NK-92 treated with Interleukin-12 subunit alpha and Interleukin-12 subunit beta, amount 100 ng/mL, for 24 hours (cell line): ENCODE measurements at places on chromosomes 3 and 15.

DNA sequence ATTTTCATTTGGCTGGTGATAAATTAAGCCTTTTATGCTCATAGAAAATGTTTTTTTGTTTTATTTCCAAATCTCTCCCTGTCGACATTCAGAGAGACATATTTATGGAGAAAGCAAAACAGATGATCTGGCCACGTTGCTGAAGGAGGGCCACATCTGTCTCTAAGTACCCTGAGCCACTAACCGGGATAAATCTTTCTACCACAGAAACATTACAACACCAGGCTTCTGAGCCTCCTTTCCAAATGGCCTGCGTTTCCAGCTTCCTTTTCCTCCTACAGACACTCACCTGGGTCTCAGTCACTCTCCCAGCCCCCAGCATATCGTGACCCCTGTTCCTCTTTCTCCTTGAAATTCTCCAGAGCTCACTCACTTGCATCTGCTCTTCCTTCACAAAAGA lies 161.0 kb downstream of the ARRDC4 start:
- DNase-seq: no peak

DNA sequence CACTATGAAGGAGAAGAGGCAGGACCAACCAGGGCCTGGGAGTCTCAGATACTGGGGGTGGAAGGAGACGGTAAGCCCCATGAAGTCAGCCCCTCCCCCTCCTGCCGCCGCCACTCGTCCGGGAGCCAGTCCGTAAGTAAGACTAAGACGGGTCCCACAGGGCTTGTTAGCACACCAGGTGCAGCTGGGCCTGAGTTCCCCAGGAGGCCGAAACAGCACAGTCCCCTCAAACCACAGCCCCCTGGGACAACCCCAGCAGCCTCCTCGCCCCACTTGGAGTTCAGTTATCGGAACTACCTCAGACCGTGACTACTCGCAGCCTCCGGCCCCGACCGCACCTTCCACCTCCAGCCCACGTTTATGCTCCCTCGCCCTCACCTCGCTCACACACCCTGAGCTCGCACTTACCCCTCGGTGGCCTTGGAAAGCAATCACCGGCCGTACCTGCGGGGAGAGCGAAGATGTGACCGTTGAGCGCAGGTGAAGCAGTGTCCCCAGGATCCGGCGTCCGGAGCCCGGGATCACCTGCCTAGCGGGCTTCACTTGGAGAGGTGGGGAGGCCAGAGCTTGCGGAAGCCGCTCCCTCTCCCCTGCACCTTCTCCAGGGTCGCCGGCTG lies 557 bp downstream of the ELL3 start:
- DNase-seq: no peak

GRCh38 chr3:184203526-184203925 lies 17.5 kb downstream of the ABCF3 start:
- no peak for DNase-seq

DNA sequence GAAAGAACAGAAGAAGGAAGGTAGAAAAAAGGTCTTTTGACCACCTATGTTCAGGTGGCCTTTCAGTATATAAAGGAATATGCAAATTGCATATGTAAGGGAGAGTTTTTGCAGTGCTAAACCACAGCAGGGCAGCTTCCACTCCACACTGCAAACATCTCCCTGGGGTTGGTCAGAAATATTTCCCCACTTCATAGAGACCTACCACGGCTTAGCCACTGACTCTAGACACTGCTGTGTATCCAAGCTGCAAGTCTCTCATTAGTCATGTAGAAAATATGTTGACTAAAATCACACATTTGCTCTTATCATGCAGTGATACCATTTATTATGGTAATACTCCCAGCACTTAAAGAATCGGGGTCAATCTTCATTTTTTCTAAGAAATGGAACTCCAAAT lies 214.9 kb upstream of the NR2F2 start:
- no peak for DNase-seq

DNA sequence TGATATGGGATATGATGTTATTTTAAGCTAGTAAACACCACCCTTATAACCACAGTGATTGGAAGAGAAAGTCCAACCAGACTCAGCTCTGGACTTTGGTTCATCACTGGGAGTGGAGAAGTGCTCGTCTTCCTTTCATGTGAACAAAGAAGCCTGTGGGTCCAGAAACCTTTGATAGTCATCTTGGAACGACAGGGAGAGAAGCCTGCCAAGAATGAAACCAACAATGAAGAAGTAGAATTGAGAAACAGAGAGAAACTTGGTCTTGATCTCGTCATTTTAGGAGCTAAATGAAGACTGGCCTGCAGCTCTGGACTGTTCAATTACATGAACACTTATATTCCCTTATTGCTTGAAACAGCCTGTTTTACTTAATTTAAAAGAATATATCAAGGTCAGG lies 13.1 kb upstream of the SLC35G2 start:
- DNase-seq: no peak

DNA sequence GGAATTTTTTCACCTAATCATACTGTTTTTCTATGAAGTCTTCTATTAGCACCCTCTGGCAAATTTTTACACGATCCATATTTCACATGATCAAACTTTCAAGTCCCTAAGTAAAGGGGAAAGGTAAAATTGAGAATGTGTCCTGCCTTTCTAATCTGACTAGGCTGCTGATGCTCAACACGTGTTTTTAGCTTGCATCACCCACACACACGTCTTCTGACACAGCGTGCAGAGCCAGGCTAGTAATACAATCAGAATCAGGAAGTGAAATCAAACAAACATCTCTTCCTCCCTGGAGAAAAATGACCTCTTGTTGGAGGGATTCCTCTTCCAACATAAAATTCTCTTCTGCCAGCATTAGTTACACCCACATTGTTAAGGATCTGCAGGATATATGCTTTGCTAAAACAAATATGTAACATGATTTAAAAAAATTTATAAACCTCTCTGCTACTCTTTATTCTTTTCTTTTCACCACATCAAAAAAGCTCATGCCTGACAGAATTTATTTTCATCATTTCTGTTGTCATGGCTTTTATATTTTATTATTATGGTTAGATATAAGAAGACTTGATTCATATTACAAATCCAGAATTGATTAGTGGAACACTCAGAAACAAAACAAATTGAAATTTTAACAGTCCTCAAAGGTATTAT lies 122.4 kb downstream of the RAP2B start:
- no peak for DNase-seq

GRCh38 chr3:15272426-15273196 lies 59.8 kb downstream of the SH3BP5 start:
- peak; percentile 16 for DNase-seq

GRCh38 chr3:171470714-171471227 lies 10.6 kb upstream of the TNIK start:
- no peak for DNase-seq

DNA sequence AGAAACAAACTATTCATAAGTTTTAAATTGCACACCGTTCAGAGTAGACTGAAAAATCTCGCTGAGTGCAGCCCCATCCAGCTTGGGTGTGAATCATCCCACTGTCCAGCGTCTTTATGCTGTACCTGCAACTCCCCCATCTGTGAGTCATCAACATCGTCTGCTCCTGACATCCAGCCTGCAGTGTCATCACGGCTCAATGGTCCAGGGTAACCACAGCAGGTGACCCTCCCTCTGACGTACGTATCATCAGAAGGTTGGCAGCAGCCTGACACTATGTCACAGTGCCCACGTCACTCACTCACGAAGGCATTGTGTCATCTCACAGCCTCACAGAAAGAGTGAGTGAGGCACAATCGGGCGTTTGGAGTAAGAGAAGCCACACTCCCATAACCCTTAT lies 65.2 kb downstream of the TPRA1 start:
- peak; percentile 45 for DNase-seq
